ENCODE measurements at places on chromosomes 3 and 15. TPM values are rescaled to one million over a fixed set of nuclear protein-coding genes. Genes with fewer than 3 reads are reported as not detected.
A peak's percentile ranks its signal among the peaks of the same experiment; 100 is the strongest.

The DNASE1L3 gene
- total RNA-seq = 1.1 TPM

The ADAMTS7 gene
- total RNA-seq = 3.1 TPM

The GHSR gene
- 0.36 TPM for total RNA-seq

The ZKSCAN7 gene
- 10.5 TPM for total RNA-seq

- ATAC-seq = peak; percentile 24
Observed at GRCh38 chr3:181710345-181711291, 1.1 kb upstream of the SOX2 start.

DNA sequence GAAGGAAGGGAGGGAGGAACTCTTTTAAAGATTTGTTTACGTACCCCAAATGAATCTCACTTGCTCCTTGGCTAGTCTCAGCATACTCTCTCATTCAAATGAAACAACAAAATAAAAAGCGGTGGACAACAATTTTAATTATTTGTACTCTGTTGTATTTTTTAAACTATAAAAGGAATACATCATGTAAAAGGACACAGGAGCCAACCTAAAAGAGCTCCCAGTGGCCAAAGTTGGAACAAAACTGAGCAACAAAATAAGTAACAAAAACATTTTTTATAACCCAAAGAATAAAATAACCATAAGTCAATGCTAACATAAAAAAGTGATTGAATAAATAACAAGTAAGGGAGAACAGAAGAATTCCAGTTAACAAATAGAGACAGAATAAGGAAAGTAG, 24.4 kb upstream of the SSUH2 start:
- ATAC-seq = no peak

GRCh38 chr3:86993704-86994103, 2.8 kb upstream of the VGLL3 start:
- no peak for ATAC-seq

GRCh38 chr3:122918576-122919290, 108.8 kb downstream of the SEMA5B start:
- no peak for ATAC-seq

DNA sequence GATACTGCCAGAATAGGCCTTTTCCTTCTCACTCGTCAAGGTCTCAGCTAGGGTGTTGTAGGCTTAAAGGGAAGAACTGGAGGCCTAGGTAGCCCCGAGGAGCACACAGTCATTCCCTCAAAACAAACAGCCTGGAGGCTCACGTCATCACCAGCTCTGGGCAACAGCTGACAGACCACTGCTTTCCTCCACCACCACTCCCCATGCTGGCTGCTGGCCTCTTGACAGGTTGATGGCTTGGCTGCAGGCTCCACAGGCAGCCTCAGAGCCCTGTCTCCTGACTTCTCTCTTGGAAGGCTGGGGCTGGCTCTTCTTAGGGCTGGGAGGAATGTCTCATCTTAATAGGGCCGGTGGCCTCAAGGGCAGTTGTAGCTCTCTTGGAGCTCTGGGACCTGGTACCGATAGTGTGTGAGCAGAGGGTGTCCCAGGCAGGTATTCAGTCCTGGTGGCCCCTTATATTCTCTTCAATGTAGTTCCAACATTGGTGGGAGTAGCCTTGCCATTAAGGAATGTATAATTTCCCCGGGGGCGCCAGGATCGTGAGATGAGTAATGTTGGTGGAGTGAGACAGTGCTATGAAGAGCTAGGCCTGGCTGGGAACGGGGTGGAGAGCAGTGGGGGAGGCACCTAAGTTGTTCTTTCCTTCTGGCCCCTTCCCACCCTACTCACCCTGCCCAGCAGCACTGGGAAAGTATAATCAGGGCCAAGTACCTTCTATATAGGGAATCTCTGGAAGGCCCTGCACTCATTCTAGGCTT, 6.1 kb upstream of the AP2M1 start:
- no peak for ATAC-seq

GRCh38 chr3:10933021-10933420, 59.5 kb upstream of the SLC6A1 start:
- no peak for ATAC-seq

- no peak for ATAC-seq
Observed at GRCh38 chr3:170137986-170138385, 43.5 kb downstream of the PHC3 start.

DNA sequence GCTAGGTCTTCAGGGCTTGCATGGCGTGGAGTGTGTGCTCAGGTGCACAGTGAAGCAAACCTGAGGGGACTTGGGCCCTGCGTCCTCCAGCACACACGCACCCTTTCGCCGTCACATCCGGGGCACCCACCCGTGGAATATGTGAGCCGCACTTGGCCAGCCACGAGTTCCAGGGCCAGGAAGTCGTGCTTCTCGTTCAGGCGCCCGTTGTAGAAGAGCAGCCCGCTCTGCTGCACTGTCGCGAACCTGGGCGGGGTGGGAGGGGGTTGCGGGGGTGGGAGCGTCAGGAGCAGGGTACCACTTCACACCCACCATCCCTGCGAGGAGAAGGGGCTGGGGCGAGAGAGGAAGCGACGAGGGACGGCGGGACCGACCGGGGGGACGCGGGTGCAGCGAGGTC, 7.1 kb downstream of the CELSR3 start:
- ATAC-seq = no peak

DNA sequence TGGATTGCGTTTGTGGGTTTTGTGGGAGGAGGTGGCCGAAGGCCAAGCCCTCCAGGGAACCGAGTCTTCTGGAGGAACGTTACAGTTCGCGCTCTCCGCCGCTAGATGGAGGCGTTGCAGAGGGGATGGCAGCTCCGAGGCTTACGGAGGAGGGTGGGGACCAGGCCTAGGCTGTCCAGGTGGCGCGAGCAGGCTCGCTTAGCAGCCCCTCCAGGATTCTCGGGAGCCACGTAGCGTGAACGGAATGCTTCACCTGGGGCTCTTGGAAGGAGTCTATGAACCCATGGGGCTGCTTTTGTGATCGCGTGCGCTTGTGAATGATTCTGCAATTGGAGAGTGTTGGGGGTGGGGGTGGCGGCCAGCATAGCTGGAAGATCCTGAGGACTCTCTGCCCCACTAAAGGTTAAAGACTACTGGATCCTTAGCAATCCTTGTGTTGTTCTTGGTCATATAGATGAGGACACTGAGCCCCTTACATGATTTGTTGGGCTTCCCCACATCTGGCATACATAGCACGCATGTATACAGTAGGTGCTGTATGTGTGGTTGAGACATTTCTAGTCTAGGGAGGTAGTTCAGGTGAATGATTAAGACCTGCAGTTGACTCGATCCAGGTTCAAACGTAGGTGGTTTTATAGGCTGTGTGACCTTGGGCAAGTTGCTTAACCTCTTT, 25.7 kb downstream of the FAM3D start:
- ATAC-seq = peak; percentile 94

GRCh38 chr15:43748376-43748775, 2.1 kb downstream of the PDIA3 start:
- ATAC-seq = no peak

DNA sequence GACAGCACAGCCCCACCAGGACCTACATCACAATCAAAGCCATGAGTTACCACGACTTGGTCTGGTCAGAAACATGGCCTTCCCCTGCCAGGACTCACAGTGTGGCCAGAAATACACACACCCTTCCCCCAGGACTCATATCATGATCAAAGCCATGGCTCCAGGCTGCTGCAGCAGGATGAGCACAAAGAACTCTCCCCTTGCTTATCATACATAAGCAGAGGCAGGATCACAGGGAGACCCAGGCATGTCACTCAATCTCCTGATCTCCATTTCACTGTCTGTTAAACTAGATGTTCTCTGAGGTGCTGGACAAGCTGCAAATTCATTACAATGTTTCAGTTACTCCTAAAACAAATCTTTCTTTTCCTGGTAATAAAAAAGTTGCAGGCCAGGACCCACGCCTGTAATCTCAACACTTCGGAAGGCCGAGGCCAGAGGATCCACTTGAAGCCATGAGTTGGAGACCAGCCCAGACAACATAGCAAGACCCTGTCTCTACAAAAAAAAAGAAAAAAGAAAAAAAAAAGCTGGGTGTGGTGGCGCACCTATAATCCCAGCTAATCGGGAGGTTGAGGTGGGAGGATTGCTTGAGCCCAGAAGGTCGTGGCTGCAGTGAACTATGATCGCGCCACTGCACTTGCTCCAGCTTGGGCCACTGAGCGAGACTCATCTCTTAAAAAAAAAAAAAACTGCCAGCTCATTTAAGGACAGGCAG, 1.2 kb downstream of the PFKFB4 start:
- no peak for ATAC-seq

- ATAC-seq = no peak
Observed at GRCh38 chr3:37988931-37989525, 1.6 kb upstream of the VILL start.

DNA sequence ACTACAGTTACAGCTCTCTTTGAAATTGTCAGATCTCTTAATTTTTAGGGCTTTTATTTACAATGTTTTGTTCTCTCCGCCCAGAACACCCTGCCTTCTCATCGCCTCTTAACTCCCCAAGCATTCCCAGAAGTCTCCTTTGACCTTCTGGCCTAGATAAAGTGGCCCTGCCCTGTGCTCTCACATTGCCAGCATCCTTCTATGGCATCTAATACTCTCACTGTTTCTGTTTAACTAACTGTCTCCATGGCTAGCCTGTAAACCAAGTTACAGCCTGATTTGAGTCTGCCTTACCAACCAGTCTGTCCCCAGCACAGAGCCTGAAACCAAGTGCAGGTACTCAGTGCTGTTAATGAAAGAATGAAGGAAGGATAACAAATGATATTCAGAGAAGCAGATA, 19.9 kb downstream of the COL8A1 start:
- peak; percentile 60 for ATAC-seq

DNA sequence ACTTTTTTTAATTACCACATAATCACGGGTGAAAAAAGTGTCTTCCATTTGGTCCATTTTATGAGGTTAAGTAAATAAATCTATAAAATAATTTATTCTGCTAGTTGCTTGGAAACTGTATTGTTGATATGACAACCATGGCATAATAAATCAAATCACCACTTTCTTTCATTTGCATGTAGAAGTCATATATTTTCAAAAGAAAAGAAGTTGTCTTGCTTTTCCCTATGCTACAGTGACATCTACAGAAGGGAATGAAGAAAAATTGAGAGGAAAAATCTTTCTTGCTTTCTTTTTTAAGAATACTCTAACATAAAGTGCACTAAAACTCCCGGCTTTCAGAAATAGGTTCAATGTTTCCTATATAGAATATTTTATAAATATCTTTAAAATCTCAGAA, 228.5 kb downstream of the ZBBX start:
- ATAC-seq = no peak

Data from motor neuron (in vitro differentiated cells).